ENCODE measurements at places on chromosomes 12 and 14.
A peak's percentile ranks its signal among the peaks of the same experiment; 100 is the strongest.

- no peak for DNase-seq
Measured at GRCh38 chr12:88998421-88998820, 353.9 kb downstream of the DUSP6 start.

DNA sequence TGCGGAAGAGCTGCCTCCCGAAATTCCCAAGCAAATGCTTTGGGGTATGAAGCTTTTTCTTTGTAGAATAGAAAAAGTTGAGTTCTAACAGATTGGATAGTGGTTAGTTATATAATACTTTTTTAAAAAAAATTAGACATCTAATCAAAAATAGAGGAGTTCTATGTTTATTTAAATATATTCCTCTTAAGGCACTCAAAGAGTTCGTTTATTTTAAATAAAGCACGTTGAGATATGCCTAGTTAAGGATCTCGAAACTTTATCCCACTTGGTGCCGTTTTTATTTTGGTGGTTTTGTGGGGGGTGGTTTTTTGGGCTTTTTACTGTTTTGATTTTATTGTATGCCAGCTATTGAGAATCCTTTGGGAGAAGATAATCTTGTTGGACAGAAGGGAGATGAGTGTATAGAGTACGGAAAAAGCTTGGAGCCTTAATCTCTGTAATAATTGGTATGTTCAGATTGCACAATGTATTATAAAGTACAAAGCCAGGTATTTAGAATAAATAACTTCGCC lies 10.7 kb upstream of the SNAPC1 start:
- DNase-seq: no peak

GRCh38 chr12:86741531-86741930 lies 485.3 kb upstream of the MGAT4C start:
- DNase-seq: no peak

- no peak for DNase-seq
Measured at GRCh38 chr12:82326905-82327503, 31.2 kb downstream of the CCDC59 start.

- no peak for DNase-seq
Measured at GRCh38 chr12:101694986-101695385, 2.5 kb upstream of the CHPT1 start.

- DNase-seq: no peak
Measured at GRCh38 chr12:32159925-32160324, 53.3 kb downstream of the BICD1 start.

DNA sequence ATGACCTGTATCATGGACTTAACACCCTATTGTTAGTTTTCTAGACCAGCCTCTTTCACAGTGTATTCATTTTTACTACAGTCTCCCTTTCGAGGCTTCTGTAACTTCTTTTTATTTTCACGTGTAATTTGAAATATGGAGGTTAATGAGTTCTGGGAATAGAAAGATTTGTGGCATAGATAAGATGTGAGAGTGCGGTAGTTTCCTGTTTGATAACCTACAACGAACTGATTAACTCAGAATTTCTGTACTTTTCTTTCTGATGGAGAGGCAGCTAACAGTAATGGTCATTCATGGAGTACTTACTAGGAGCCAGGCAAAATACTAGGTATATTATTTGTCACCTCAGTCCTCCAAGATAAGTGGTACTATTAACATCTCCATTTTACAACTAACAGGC lies 21.2 kb downstream of the POLR3B start:
- no peak for DNase-seq

GRCh38 chr14:99287269-99287942 lies 15.4 kb upstream of the BCL11B start:
- DNase-seq: peak; percentile 46

- no peak for DNase-seq
Measured at GRCh38 chr12:78797196-78797931, 67.2 kb upstream of the SYT1 start.

- DNase-seq: no peak
Measured at GRCh38 chr14:90255871-90256270, 482 bp upstream of the PSMC1 start.

DNA sequence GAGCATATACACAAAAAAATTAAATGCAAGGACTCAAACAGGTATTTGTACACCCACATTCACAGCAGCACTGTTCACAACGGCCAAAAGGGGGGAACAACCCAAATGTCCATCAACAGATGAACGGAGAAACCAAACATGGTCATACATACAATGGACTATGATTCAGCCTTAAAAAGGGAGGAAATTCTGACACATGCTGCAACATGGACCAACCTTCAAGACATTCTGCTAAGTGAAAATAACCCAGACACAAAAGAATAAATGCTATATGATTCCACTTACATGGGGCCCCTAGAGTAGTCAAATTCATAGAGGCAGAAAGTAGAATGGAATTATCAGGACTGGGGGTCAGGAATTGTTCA lies 29.5 kb downstream of the ACTN1 start:
- no peak for DNase-seq

DNA sequence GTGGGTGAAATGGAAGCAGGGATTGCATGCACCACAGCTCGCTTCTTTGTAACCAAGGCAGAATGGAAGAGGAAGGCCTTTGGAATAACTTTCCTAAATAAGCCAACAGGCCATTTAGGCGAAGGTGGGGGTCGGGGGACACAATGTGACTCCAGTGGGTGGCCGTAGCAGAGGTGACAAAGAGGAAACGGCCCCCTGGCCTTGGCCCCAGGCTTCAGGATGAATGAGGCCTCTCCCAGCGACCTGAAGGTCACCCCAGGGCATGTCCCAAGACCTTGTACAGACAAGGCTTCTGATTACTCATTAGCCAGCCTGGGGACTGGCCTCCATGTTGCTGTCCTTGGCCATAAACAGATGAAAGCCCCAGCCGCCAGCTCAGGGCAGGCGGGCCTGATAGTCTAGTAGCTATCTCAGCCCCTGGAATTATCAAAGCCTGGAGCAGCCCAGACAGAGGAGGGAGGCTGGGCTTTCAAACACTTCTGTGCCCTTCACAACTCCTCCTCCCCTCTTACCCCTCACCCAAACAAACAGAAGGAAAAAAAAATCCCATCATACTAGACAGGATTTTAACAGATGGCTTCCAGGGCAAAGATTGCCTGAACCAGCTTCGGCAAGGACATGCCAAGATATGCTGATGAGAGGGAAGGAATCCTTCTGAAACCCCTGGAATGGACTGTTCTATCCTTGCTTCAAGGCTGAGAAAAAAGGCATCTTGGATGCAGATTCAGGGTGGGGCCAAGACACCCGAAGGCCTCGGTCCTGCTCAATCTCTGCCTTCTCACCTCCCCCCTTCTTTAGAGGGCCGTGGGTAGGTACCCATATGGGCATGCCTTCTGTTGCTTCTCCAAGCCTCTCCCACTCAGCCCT lies 142.3 kb upstream of the PARP11 start:
- DNase-seq: no peak

- DNase-seq: peak; percentile 4
Measured at GRCh38 chr14:42523666-42524065, 917.0 kb downstream of the LRFN5 start.

- DNase-seq: no peak
Measured at GRCh38 chr14:51603495-51603894, 48.2 kb upstream of the FRMD6 start.

GRCh38 chr12:109382031-109382430 lies 34.3 kb downstream of the MYO1H start:
- no peak for DNase-seq

DNA sequence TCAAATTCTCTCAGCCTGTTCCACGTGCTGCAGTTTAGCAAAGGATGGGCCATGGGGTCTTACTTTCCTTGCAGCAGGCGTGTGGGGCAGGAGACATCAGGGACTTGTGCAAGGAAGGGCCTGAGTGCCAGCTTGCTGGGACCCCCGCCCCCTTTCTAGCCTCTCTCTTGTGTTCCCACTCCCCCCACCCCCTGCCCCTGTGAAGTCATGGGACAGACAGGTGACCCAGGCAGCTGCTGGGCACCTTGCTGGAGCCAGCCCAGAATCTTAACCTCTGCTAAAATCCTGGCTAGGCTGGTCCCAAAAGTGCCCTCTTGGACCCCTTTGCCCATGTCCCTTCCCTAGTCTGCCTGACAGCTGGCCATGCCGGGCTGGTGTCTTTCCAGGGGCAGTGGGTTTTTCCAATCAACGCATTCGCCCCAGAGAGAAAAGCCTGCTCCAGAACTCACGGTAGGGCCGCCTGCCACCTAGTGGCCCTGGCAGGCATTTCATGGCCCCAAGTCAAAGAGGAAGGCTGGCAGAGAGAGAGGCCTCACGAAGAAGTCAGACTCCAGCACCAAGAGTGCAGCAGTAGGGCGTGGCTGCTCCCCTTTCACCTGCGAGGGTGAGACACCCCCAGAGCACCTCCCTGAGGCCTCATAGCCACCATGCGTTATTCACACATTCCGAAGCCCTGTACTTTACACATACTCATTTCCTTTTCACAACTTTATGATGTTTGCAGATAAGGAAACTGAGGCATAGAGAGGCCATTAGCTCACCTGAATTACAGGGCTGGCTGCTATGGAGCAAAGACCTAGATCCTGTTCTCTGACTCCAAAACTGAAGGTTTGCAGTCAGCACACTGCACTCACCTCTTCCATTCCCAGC lies 67.4 kb downstream of the LGMN start:
- DNase-seq: peak; percentile 82

DNA sequence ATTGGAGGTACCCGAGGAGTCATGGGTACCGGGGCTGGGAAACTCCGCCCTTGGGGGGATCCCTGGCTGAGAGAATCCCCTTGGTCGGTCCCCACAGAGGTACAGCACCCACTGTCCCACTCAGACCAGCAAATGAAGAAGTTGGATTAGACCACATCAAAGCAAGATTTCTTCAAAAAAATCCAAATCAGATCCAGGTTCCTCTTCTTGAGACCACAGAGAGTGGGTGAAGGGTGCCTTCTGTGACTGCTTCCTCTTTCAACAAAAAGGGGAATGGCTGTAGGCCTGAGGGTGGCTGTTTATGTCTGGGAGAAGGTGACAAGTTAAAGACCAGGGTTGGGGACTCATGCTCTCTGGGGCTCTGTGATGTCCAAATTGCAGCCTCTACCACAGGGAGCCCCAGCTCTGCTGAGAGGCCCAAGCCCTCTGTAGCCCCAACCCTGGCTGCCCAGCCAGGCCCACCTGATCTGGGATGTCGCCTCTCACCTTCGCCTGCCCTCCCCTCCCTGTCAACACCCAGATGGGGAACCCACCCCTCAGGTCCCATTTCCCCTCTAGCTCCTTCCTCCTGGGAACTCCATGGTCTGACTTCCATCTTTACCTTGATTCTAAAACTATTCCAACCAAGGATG lies 50.9 kb downstream of the ZFP36L1 start:
- peak; percentile 69 for DNase-seq

GRCh38 chr12:96520767-96521166 lies 31.4 kb downstream of the CFAP54 start:
- no peak for DNase-seq

DNA sequence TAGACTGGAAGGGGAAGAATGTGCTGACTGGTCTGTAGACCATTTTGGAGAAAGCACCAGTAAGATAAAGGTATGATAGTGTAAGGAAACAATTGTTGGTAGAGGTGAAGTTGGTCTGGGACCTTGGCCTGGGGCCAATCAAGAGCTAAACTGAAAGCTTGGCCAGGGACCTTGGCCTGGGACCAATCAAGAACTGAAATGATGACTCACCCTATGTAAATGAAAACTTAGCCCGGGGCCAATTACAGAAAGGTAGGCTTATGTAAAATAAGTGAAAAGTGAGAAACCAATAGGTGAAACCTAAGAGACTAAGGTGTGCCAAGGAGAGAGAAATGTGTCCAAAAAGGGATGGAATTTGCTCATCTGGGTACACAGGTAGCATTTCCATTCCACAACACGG lies 776.0 kb downstream of the C12orf50 start:
- DNase-seq: no peak

GRCh38 chr14:53646925-53647324 lies 309.7 kb downstream of the BMP4 start:
- DNase-seq: no peak

- no peak for DNase-seq
Measured at GRCh38 chr12:89256060-89256459, 96.2 kb downstream of the DUSP6 start.

- no peak for DNase-seq
Measured at GRCh38 chr14:42229976-42230375, 623.3 kb downstream of the LRFN5 start.

GRCh38 chr14:71355324-71356201 lies 448.3 kb downstream of the PCNX1 start:
- peak; percentile 37 for DNase-seq

GRCh38 chr14:77469067-77469505 lies 11.2 kb downstream of the AHSA1 start:
- no peak for DNase-seq

DNA sequence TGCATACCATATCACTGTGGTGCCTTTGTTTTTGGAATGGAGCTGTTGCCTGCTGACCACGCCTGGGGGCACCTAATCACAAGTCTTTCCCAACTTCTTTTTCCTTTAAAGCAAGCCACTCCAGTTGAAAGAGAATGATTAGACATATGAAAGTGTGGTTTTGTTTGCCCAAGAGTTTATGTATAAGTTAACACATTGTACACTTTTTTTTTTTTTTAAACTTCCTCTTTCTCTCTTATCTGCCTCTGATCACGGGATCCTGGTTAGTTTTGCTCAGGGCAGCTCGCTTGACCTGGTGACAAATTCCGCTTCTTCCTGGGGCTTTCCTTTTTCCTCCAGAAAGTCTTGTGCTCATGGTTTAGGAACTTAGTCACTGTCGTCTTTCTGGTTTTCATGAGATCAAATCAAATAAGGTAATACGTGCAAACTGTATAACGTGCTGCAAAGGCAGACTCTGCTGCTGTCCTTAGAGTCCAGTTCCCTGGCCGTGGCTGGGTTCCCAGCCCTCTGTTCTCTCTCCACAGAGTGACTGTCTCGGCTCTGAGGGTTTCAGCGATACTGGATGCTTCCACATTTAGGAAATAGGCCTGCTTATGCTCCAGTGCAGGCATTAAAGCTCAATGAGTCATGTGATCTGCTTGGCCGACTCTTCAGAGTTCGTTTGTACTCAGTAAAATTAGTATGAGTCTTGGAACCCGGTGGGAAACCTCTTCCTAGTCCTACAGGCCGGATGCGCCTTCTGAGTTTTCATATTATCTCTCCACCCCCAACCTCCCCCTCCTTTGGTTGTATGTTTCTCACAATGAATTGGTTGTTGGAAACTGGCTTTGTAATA lies 15.2 kb downstream of the RASSF3 start:
- peak; percentile 47 for DNase-seq

DNA sequence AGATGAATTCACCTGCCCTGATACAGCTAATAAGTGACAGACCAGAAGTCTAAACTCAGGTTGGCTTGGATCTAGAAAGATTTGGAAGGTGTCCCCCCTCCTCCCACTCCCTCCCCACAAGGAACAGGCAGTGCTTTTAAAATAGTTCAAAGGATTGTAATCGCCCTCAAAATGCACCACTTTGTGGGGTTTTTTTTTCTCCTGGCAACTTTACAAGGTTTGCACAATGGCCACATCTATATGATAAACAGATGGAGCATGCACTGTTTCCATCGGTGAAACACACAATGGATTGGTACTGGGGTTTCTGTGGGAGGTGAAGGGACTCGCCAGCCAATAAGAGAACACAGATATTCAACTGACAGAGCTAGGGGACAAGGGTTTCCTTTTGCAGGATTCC lies 137.4 kb downstream of the LLPH start:
- DNase-seq: no peak

DNA sequence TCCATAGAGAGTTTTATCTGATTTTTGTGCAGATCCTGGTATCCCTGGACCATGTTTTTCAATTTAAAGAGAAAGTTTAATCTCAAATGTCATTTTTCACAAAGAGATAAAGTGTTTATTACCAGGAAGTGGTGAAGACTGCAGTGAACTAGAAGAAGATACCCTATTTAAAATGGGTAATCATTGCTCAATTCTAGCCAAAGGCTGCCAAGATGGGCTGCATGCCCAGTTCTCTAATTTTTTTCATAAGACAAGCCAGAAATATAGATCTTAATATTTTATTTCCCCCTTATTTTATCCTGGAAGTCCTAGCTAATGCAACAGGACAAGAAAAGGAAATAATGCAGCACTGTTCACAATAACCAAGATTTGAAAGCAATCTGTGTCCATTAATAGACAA lies 343.5 kb downstream of the PCNX1 start:
- DNase-seq: no peak
